ENCODE measurements at places on chromosomes 6 and 20.

GRCh38 chr6:33974030-33974429 is 170.2 kb upstream of the MLN start:
- DNase-seq: no peak

- DNase-seq: no peak
Measured at GRCh38 chr6:157579467-157580031, 198.6 kb downstream of the ZDHHC14 start.

DNA sequence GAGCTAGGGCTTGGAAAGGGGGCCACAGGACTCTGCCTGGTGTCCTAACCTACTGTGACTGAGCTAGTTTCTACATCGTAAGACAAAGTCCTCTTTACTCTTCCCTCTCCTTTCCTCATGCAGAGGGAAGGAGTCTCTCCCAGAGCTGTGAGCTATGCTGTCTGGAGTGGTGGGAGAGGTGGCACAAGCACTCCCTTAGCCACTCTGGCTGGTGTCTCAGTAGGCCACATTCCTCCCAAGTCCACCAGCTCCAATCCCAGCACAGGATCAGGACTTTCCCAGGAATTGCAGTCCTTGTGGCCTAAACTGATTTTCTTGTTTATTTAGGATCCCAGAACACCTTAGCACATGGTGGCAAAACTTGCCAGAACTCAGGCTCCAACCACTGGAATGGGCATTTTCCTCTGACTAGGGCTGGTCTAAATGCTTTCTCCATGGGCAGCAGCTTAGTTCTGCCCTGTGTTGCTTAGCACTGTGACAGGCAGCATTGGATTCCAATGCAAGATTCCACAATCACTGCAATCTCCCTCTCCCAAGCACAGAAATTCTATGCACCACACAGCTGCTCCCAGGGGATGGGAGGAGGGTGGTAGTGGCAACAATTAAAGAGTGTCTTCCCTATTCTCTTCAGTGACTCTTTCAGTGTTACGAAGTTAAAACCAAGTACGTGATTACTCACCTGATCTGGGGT is 733.3 kb downstream of the HACE1 start:
- no peak for DNase-seq

GRCh38 chr6:136859430-136859829 is 37.0 kb downstream of the PEX7 start:
- DNase-seq: no peak

- no peak for DNase-seq
Measured at GRCh38 chr6:150606168-150606591, 6.5 kb downstream of the PLEKHG1 start.

GRCh38 chr20:32474717-32474966 is 110.5 kb downstream of the NOL4L start:
- DNase-seq: no peak

- DNase-seq: no peak
Measured at GRCh38 chr20:55057779-55058415, 582.5 kb downstream of the DOK5 start.

DNA sequence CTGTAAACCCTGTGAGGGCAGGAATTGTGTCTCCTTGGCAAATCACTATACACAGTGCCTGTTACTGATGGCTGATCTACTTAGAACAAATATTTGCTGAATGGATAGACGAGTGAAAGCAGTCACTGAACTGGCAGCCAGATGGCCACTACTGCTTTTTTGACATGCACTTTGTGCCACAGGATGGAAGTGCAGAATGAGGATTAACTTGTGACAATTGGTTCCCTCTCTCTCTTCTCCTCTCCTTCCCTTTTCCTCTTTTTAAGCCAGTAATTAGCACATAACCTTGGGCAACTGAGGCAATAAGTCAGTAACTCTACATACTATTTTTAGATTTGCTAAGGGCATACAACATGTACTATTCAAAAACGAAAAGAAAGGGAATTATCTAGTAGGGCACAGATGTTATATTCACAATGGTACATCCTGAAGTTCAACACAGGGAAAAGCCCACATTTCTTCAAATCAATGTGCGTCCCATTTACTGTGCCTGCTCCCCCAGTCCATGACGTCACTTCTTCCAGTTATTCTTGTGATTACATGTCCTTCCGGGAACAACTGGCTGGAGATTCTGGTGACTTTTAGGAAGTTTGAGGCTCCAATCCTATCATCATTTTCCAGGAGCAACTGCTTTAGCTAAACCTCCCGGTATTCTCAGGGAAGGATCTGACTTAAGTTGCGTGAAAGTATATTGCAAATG is 17.0 kb upstream of the RPS6KA2 start:
- DNase-seq: no peak

GRCh38 chr6:73263570-73263909 is 544 bp upstream of the KHDC1 start:
- no peak for DNase-seq

GRCh38 chr6:142597836-142598235 is 296.0 kb downstream of the ADGRG6 start:
- no peak for DNase-seq

- no peak for DNase-seq
Measured at GRCh38 chr6:786946-787763, 94.2 kb upstream of the EXOC2 start.

- DNase-seq: no peak
Measured at GRCh38 chr6:139703780-139704179, 329.3 kb upstream of the CITED2 start.

DNA sequence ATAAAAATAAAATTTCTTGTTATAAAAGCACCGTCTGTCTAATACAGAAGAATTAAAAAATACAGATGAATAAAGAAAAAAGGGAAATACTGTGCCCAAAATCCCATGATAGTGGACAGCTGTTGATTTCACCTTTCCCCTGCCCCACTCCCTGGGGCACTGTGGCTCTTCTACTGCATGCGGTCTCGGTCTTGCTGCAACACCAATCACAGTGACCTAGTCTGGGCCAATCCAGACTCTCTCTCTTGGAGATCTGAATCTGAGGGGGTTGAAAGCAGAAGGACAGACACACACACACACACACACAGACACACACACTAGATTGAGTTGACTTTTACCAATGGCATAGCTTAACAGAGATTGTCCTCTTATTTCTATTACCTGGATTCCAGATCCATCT is 70.5 kb upstream of the FYN start:
- no peak for DNase-seq

GRCh38 chr6:100121854-100122609 is 128.0 kb upstream of the MCHR2 start:
- no peak for DNase-seq

GRCh38 chr6:80163754-80164187 is 57.3 kb downstream of the BCKDHB start:
- no peak for DNase-seq

GRCh38 chr20:25257130-25257529 is 9.2 kb downstream of the PYGB start:
- no peak for DNase-seq

DNA sequence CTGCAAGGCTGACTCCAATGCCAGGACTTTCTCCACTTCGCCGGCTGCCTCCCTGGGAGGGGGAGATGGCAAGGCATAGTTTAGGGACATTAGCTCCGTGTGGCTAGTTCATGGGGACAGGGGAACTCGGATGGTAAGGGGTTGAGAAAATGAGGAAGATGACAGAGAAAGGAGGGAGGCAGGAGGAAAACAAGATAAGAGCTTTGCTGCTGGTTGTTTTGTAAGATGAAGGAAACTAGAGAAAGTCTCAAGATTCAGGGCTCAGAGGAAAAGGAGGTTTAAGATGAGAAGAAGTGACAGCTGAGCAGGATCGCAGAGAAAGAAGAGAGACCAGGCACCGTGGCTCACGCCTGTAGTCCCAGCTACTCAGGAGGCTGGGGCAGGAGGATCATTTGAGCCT is 180.9 kb upstream of the RREB1 start:
- no peak for DNase-seq

DNA sequence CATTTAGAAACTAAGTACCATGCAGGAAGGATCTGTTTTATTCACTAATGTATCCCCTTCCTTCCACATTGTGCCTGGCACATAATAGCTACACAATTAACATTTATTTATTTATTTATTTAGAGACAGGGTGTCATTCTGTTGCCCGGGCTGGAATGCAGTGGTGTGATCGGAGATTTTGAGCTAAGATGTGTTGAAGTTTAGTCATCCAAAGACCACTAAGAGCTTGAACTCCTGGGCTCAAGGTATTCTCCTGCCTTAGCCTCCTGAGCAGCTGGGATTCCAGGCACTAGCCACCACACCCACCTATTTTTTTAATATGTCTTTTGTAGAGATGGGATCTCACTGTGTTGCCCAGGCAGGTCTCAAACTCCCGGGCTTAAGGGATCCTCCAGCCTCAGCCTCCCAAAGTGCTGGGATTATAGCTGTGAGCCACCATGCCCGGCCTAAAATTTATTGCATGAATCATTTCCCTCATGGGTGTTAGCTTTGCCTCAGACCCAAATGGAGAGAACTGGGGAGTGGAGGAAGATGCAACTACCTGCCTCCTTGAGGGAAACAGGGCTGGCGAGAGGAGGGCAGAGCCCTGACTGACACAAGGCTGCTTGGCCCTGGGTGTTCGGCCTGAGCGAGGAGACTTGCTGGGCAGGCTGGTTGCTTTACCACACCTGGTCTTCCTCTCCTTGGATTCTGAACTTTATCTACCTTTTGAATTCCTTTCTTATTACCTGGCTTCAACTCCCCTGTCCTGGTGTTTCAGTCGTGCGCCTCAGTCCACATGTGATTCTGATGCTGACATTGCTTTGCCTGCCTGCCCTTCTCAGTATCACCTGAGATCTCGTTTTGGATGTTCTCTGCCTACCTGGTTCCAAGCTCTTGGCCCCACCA is 1.7 kb upstream of the DYNLT1 start:
- DNase-seq: no peak

DNA sequence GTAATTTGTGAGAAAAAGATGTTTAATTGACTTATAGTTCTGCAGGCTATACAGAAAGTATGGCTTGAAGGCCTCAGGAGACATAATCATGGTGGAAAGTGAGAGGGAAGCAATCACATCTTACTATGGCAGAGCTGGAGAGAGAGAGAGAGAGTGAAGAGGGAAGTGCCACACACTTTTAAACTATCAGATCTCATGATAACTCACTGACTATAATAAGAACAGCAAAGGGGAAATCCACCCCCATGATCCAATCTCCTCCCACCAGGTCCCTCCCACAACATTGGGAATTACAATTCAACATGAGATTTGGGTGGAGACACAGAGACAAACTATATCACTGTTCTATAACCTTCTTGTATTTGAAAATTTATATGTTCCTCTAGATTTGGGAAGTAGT is 117.2 kb upstream of the BMP5 start:
- DNase-seq: no peak

DNA sequence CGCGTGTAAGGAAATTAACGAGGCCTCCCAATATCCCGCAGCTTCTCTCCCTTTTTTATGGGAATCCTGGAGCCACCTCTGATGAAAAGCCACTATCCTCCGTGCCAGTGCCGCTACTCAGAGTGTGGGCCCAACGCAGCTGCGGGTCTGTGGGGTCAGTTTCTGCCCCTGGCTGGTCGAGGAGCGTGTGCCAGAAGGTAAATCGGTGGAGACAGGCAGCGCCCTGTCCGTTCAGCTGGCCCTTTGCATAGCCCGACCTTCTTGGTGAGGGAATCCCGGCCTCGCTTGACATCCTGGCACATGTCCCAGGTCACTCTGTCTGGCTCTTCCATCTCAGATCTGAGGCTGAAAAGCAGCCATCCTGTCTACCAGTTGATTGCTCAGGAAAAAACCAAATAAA is 4.6 kb downstream of the THBS2 start:
- no peak for DNase-seq

All from stimulated activated CD8-positive, alpha-beta memory T cell treated with anti-CD3 and anti-CD28 coated beads, Interleukin-15, amount 100 ng/mL, for 48 hours (primary cell).